ENCODE measurements at places on chromosomes 3 and 15.

GRCh38 chr3:100665230-100665629 lies 44.1 kb upstream of the TFG start:
- DNase-seq, result no peak

DNA sequence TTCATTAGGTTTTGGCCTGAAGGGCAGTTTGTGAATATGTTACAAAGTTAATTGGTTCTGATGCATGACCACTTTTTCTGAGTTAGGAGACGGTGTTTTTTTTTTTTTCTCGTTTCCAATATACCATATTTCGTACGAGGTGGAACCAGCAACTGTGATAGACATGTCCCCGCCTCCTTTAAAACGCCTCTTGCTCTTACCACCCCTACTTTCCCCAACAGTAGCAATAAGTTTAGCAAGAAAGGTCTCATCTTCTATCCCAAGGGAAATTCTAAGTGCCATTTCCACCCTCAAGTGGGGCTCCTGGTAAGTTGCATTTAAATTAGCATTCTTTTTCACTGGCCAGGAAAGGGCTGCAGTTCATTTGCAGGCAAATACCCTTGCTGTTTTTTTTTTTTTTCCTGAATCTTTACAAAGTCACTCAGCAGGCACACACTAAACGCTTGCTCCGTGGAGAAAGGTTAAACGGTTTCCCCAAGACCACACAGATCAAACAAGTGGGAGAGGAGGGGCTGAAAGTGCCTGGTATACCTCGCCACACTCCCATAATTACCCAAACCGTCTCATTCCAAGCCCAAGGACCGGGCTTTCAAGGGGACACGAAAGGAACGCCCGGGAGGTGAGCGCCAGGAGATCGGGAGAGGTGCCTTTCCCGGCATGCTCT lies 39.5 kb upstream of the MGA start:
- DNase-seq, result no peak

DNA sequence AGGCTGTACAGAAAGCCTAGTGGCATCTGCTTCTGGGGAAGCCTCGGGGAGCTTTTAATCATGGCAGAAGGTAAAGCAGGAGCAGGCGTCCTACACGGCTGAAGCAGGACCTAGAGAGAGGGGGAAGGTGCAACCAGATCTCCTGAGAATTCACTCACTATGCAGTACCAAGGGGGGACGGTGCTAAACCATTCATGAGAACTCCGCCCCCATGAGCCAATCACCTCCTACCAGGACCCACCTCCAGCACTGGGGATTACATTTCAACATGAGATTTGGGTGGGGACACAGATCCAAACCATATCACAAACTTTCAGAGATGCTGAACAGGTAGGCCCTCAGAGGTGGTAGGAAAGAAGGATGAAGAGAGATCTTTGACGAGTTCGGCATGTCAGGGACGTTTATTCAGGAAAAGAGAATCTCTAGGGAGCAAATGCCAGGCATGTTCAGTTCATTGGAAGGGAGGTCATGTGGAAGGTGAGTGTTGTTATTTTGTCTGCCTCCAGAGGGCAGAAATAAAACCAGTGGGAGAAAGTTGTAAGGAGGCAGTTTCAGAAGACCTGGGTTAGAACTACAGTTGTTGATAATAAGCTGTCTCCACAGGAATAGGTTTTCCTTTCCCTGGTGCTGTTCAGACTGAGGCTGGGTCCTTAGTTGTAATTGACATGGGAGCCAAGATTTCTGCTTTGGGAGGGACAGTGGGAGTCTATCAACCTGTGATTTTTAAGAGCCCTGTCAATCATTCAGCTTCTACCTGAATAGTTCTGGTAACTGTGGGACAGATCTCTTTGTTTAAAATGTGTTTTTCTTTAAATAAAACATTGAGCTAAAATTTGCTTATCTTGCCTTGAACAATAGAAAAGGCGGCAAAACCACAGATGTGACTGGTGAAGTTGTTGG lies 4.3 kb upstream of the FNDC3B start:
- peak; percentile 31 for DNase-seq

GRCh38 chr3:173529062-173529711 lies 131.6 kb downstream of the NLGN1 start:
- DNase-seq, result no peak

DNA sequence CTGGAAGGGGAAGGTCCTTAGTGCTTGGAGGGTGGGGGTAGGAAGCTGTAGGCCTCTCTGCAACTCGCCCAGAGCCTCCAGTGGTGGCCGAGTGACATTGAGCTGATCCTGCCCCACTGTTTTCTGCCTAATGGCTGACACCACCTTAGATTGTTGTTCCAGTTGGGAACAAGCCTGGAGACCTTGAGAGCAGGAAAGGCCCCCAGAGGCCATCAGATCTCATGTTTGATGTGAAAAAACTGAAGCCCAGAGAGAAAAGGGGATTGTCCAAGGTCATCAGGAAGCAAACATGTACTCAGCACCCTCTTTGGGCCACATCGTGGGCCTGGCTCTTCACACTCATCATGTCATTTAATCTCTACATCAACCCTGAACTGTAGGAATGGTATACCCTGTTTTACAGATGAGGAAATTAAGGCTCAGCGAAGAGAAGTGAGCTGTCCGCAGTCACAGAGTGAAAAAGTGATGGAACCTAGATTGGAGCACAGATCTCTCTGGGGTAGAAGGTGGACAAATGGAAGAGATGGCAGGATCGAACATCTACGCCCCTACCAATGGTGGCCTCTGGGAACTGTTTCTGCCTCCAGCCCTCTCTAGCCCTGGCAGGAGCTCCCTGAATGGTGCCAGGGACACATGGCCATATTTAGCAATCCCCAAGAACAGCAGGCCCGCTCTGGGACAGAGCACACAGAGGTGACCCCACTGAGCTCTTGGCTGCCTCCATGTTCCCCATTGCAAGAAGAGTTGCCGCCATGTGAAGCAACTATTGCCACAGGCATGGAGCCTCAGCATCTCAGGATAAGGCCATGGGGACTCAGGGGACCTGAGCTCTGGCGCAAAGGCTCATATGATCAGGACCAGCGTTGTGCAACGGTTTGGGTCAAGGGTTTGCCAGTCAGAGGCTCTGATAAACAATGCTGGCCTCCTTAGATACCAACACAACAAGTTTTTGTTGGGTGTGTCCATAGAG lies 31.6 kb upstream of the TSEN2 start:
- no peak for DNase-seq

GRCh38 chr3:115186351-115187148 lies 39.5 kb upstream of the ZBTB20 start:
- DNase-seq, result no peak

DNA sequence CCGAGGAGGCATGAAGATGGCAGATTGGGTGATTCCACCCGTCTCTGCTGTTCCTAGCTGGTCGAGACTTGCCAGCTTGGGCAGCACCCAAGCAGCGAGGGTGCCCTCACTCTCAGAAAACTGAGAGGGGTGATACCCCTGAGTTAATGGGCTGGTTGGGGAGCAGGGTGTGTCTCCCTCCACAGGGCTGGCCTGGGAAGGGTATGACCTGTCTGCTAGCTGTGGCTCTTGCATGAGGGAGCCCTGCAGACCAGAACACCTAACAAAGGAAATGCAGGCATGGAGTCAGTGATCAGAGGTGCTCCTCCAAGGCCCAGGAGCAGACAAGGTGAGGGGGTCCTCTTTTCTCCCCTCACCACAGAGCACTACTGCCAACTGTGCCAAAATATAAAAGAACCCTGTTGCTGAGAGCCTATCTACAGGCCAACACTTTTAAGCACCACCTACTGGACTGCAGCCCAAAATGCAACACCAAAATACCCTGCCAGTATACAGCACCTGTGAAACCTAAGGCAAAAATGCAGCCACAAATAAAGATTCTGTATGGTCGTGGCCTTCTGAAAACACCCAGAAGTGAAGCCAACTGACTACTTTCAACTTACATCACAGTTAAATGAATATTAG lies 35.8 kb upstream of the PPM1L start:
- no peak for DNase-seq

All from AG08396 (cell line).